ENCODE measurements at places on chromosomes 2 and 18.
A peak's percentile ranks its signal among the peaks of the same experiment; 100 is the strongest.

- no peak for DNase-seq
These were observed 19.3 kb upstream of the FZD7 start for GRCh38 chr2:202014318-202014717.

- no peak for DNase-seq
These were observed 145.3 kb downstream of the SPAG16 start for GRCh38 chr2:213429516-213429915.

DNA sequence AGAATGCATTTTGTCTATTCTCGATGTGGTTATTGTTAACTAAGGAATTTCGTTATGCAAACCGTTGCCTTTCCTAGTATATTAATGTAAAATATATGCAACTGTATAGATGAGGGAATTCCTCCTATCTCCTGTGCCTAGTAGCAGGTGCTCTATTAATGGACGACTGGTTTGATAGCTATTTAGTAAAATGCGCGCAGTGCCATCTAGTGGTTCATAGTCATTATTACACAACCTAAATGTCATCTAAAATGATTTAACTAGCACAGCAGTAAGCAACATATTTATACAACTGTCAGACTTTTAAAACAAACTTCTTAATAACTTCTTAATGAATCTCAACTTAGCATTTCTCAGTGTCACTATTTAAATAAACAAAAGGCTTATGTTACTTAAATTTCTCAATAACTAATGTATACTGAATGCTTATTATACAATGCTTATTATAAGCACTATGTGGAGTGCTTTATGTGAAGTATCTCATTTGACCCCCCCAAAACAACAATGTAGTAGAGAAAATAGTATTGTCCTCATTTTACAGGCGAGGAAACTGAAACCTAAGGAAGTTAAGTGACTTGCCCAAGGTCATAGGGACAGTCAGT is 77.9 kb downstream of the DTNA start:
- peak; percentile 59 for DNase-seq

GRCh38 chr2:11396021-11396420 is 51.6 kb upstream of the ROCK2 start:
- DNase-seq = no peak

DNA sequence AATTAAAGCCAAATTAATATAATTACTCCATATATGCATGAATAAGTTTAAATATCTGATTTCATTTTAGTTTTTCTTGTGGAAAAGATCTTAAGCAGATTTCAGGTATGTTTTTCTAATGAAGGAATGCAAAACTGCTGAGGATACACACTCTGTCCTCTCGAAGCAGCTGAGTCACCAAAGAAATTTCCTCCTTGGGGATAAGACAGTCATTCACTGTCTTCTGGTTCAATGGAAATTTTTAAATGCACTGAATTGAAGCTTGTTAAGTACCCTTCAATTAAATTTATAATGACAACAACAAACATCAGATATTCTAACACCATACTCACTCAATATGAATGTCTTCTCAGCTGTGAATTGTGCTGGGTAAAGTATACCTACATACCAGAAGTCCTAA is 101.5 kb upstream of the DNER start:
- no peak for DNase-seq

- DNase-seq = peak; percentile 75
These were observed 8.6 kb upstream of the ANO7 start for GRCh38 chr2:241179899-241180298.

DNA sequence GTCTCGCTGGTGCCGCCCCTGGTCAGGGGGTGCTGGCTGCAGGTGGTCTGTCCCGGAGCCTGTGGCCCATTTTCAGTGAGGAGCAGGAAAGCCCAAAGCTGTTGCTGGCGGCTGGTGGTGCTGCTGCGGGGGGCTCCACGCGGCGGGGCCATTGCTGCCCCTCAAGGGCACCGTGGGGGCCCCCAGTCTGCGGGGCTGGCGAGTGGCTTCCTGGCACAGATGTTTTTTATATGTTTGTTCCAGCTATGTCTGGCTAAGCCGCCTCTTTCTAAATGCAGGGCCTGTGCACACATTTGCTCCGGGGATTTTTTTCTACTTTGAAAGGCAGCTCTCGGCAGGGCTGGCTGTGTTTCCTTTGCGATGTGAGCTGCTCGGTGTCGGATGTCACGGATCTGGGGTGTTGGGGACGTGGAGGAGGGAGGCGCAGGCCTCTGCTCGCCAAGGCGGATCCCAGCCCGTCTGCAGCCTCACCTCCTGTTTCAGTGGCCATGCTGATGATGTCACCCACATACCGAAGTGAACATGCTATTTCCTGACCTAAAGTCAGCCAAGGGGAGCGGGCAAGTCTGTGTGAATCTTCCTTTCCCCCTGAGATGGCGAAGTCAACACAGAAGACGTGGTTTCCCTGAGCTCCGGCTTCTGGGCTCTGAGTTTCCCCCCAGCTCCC is 112.0 kb upstream of the CTDP1 start:
- no peak for DNase-seq

DNA sequence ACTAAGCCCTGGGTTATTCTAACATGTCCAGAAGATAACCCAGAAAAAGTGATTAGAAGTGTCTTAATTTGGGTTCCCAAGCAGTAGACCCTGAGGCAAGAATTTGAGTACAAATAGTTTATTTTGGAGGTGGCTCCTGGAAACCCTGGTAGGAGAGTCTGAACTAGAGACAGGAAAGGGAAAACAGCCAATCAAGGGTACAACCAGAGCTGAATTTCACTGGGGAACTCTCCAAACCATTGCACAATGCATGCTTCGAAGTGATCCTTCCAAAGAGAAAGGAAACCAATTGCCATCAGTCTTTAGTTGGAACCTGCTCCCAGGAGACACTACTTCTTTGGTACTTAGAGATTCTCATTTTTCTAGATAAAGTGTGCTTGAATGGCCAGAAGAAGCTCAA is 361.5 kb downstream of the MBD2 start:
- no peak for DNase-seq

GRCh38 chr2:113961000-113961399 is 71.1 kb downstream of the ACTR3 start:
- no peak for DNase-seq

DNA sequence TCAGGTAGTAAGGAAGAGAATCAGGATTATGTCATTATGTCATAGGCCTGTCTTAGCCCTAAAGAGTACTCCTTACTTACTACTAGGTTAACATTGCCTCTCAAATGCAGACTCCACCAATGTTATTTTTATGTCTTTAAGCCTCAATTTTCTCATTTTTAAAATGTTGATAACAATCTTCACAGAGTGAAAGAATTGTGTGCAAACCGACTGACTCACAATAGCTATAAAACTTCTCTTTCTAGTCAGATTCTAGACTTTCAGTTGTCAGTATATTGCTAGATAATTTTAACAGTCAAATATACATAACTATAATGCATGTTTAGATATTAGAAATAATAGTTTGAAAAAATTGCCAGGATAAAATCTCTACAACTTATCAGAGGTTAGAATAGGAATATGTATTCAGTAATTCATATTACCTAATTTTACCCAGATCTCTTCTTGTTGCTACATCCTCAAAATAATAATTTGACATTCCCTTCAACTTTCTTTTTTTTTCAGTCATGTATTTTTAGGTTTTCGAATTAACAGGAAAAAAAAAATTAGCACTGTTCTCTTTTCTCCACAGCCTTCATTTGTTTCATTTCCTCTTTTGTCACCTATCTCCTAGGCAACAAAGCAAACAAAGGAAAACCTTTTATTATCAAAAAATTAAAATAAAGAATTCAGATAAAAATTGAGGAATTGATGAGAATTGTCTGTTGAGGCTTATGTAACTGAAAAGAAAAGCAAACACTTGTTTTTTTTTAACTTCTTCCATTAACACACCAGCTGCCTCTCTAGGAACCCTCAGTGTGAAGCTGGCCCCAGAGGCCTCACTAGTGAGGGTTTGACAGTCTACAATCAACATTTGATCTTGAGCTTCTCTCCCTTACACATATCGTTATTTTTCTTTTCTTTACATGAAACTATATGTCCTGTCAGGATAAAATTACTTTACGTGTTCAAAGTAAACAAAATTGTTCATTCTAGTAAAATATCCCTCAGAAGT is 279.0 kb downstream of the CALCRL start:
- peak; percentile 40 for DNase-seq

GRCh38 chr2:60068755-60069154 is 484.7 kb downstream of the BCL11A start:
- no peak for DNase-seq

GRCh38 chr2:68115965-68116364 is 41.7 kb upstream of the PNO1 start:
- no peak for DNase-seq

DNA sequence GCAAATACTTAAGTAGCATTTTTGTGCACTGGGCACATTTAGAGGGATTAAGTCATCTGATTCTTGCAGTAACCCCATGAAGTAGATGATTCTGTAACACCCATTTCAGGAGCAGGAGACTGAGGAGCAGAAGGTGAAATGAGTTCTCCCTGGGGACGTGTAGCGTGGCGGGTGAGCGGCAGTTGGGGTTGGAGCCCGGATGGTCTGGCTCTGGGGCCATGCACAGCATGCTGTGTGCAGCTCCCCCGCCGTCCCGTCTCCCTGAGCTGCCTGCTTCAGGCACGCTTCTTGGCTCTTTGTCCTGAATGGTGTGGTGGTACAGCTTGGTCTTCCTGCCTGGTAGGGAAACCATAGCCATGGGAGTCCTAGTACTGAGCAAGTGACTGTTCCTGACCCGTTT is 32.4 kb downstream of the INPP4A start:
- no peak for DNase-seq

DNA sequence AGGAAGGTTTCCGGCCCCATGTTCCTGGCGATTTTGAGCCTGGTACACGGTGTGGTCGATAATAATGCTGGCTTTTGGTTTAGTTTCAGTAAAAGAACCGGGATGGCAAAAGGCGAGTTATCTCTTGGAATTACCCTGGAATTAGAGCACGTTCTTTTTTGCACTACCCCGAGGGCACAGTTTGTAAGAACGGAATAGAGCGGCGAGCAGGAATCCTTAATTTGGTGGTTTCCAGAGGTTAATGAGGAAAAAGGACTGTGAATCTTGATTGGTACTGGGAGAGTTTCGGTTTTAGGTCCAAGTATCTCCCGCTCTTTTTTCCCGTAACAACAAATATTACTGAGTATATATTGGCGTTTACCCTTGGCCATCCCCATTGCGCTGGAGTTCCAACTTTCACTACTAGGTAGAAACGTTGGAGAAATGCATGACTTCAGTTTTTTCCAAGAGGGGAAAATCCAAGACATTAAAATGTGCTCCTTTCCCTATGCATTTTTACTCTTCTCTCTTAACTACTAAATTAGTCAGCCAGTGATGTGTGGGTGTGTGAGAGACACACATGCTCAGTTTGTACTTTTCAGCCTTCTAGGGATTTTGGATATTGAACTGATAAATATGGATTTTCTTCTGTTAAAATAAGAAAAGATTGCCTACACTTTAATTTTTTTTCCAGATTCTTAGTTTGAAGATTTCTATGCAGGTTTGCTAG is 160.8 kb downstream of the AGPS start:
- DNase-seq = no peak

Measured in GM13976 (cell line).